ENCODE measurements at places on chromosomes 11 and 22.

- DNase-seq, result no peak
These were observed 2.4 kb downstream of the TRIM22 start for GRCh38 chr11:5691964-5692361.

- no peak for DNase-seq
These were observed 135.6 kb downstream of the ST3GAL4 start for GRCh38 chr11:126491092-126491491.

DNA sequence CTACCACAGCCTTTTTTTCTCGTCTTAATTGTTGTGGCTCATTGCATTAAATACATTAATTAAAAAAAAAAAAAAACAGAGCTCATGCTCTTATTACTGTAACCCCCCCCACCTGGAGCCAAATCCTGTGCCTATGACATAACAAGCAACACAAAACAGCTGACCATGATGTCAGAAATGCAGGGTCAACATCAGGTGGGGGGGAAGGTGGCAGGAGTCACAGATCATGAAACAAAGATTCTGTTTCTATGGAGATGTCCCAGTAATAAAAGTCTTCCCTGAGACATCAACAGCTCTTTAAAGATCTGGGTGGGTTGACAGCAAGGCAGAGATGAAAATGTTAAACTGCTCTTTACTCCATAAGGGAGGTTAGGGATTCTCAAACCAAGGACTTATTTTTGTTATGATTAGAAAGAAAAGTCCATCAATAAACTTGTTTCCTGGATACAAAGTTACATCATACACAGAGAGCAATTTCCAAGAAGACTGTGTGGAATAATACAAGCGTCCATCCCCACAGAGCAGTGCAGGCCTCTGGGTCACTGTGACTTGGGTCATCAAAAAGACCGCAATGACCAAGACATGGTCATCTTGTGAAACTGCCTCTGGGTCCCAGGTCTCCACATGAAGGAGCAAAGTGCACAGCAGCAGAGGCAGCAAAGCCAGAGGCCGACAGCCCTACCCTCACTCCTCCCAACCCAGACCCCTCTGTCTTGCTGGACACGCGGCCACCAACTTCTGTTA lies 42.7 kb upstream of the CYP2D6 start:
- DNase-seq, result no peak

DNA sequence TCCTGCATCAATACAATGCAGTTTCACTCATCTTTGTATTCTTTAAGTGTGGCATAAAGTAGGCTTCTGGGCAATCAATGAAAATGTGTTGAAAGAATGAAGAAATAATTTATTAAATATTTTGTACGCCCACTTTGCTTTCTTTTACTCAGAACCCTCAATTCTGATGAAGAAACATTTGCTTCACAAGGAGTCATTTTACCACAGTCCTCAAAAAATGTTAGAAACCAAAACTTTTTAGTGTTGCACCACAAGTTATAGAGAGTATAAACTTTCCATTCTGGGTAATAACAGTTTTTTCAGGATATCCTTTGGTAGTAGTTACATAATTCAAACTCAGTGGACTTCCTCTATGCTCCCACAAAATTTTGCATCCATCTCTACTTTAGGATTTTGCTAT lies 360.5 kb downstream of the DLG2 start:
- no peak for DNase-seq

DNA sequence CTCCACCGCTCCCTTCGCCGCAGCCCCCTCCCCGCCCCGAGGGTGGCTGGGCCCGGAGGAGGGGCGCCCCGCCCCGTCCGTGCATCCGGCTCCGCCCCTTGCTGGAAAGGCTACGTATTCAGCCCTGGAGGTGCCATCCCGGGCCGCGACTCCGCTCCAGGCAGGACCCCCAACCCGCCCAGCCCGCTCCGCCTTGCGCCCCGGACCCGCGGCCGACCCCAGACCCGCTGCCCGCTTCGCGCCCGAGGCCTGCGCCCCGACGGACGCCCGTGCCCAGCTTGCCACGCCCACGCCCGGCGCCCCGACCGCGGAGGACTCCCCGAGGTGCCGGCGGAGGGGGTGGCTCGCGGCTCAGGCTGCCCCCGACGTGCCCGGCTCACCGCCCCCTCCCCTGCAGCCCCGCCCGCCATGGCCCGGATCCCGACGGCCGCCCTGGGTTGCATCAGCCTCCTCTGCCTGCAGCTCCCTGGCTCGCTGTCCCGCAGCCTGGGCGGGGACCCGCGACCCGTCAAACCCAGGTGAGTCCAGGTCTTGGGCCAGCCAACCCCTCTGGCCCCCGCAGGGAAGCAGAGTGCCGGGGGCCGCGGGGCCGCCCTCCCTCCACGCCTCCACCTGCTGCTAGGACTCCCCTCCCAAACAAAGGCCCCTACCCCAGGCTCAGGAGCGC lies at the start of gene ADM2:
TSS of gene ADM2 (plus strand) at position 104 of the 667 bp plus-strand sequence. CDS start at position 409, 305 bp downstream.
- DNase-seq, result peak; percentile 37

GRCh38 chr22:43995057-43995685 lies 28.9 kb upstream of the PARVB start:
- DNase-seq, result no peak

DNA sequence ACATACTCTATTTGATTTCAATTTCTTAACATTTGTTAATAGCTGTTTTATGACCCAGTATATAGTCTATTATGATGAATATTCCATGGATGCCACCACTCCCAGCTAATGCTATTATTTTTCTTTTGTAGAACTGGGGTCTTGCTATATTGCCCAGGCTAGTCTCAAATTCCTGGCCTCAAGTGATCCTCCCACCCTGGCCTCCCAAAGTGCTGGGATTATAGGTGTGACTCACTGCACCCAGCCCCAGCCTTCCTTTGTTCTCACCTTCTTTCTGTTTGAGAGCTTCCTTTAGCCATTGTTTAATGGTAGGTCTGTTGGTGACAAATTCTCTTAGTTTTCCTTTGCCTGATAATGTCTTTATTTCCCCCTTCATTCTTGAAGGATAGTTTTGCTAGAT lies 52.9 kb upstream of the AMOTL1 start:
- no peak for DNase-seq

DNA sequence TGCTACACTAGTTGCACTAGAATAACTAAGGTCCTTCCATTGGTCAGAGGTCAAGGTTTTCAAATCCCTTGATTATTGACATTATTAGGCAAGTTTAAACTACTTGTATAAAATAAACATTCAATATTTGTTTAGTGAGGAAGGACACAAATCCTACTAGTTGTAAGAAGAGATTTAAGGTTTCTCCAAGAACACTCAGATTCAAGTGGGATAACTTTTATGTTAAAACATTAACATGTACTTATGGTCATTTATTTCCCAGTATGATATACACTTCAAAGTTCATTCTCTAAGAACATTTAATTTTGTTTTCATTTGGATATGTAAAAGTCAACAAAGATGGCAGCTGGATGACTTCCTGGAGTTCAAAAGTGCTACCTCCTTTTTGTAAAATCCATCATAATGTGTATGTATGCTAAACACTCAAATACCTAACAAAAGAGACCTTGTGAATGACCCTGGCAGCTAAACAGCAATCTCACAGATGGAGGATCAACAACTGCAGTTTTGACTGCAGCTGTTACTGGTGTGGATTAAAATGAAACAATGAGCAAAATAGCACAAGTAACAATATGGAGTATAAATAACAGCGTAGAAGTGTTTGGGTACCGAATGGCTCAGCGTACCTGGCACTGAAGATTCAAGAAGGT lies 1.5 kb downstream of the CCDC90B start:
- no peak for DNase-seq

DNA sequence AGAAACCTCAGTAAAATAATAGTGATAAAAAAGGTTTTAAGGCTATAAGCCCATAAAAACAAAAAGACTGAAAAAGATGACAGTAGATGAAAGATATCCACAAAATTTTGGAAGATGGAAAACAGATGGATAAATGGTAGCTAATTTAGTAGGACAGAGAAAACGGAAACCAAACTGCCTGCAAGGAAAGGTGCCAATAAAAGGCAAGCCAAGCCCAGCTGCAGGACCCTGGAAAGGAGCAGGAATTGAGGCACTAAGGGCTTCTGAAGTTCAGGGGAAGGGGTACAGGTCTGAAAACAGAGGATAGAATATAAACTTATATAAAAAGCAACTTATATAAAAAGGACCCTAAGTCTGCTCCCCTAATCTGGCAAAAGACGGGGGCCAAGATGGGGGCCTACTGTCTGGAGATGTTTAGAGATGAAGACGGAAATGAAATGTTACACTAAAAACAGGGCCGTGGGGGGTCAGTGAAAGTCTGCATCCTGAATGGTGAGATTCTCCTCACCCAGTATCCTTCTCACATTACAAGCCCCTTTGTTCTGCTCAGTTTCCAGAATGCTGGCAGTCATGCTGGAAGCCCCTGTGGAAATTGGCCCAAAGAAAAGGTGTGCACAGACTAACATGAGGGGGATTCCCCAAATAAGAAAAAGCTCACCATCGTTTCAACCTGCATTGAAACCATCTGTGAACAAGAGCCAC lies 269.3 kb upstream of the PITPNB start:
- no peak for DNase-seq

DNA sequence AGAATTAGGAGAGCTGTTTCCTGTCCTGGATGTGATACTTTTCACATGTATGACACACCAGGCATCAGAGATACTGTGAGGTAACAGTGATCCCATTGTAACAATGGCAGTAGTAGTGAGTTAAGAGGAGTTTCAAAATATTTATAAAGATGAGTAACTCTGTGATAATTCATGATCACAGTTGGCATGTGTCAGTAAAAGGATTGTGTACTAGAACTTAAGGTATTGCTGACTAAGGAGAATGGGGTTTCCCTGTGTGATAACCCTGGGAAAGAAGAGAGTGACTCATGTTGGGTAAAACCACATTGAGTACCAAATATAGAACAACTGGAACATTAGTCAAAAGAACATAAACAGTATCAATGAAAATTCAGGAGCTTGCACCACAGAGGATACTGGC lies 22.9 kb upstream of the SLC5A1 start:
- no peak for DNase-seq

DNA sequence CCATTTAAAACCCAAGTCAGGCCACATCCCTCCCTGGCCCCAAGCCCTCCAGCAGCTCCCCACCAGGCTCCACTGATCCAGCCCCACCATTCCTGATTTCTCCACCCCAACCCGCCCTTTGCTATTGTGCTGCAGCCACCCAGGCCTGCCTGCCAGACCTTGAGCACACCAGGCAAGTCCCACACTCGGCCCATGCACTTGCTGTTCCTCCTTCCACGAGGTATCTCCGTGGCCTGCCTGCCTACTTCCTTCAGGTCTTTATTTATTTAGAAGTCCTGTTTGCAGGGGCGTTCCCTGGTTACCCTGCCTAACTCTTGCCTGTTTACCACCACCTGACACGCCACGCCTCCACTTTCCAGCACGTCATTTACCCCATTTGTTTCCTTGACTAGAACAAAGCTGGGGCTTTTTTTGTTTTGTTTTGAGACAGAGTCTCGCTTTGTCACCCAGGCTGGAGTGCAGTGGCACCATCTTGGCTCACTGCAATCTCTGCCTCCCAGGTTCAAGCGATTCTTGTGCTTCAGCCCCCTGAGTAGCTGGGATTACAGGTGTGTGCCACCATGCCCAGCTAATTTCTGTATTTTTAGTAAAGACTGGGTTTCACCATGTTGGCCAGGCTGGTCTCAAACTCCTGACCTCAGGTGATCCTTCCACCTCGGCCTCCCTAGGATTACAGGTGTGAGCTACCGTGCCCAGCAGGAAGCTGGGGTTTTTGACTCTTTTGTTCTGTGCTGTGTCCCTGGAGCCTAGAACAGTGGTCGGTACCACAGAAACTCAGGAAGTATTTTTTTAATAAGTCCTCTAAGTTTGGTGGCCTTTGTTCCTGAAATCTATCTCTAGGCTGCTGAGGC lies 6.7 kb downstream of the CENPM start:
- DNase-seq, result peak; percentile 79

DNA sequence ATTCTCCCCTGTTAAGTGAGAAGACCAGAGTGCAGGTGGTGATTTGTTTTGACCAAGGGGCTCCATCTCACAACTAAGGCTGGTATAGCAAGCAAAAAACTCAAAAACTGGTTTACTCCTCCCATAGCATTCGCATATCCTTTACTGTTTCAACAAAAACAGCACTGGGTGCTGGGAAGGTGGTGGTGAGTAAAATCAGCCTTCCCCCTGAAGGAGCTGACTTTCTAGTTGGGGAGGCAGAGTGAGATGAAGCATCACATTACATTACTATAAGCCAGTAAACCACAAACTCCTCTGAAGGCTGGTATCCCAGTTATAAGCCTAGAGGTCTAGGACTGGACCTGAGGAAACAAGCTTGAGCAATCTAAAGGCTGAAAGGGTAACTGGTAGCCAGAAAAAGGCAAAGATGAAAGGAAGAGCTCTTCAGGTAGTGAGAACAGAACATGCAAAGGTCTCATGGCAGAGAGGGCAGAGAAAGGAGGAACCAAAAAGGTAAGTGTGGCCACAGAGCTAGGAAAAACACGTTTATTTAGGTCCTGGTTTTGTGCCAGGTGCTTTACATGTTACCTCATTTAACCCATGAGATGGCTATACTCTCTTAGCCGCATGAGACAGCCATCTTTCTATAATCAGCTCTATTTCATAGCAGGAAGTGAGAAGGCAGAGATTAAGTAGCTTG lies 22.3 kb downstream of the TMEM123 start:
- no peak for DNase-seq

DNA sequence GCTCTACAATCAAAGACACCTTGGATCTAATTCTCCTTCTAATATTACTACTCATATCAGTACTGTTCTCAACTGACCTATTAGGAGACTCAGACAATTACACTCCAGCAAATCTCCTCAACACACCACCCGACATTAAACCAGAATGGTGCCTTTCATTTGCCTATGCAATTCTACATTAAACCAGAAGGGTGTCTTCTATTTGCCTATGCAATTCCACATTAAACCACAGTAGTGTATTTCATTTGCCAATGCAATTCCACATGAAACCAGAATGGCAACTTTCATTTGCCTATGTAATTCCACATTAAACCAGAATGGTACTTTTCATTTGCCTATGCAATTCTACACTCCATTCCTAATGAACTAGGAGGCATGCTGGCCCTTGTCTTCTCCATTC lies 15.3 kb upstream of the APOL3 start:
- no peak for DNase-seq
